ENCODE measurements at places on chromosomes 12 and 14. TPM values are rescaled to one million over a fixed set of nuclear protein-coding genes. Genes with fewer than 3 reads are reported as not detected.

The TSPAN9 gene
- 125 TPM for total RNA-seq

The PLXNC1 gene
- total RNA-seq = 4.1 TPM

The GPR65 gene
- 1.0 TPM for total RNA-seq

The ZC3H14 gene
- total RNA-seq = 41.4 TPM

The AQP2 gene
- total RNA-seq = 0.24 TPM

The BHLHE41 gene
- 35.8 TPM for total RNA-seq

The KRT81 gene
- total RNA-seq = not detected

The TMEM253 gene
- 0.82 TPM for total RNA-seq
